ENCODE measurements at places on chromosomes 12 and 14.

- H3K4me1 ChIP-seq: no peaks in the 10 kb centered on the region
- H3K27ac ChIP-seq: no peak overlapping the region
- H3K4me3 ChIP-seq: no peak overlapping the region
- DNase-seq: no peak
Observed at GRCh38 chr12:68888243-68888642, 44.7 kb downstream of the CPM start.

GRCh38 chr12:23670684-23671083 is 278.8 kb downstream of the SOX5 start:
- H3K4me1 ChIP-seq: no peaks in the 10 kb centered on the region
- no peaks in the 10 kb centered on the region for H3K27me3 ChIP-seq
- no peaks in the 10 kb centered on the region for H3K36me3 ChIP-seq
- H3K4me3 ChIP-seq: no peak overlapping the region
- H3K27ac ChIP-seq: no peak overlapping the region
- DNase-seq: no peak

- H3K27me3 ChIP-seq: no peaks in the 10 kb centered on the region
- H3K27ac ChIP-seq: no peak overlapping the region
- no peak for DNase-seq
- no peaks in the 10 kb centered on the region for H3K4me1 ChIP-seq
- no peaks in the 10 kb centered on the region for H3K36me3 ChIP-seq
Observed at GRCh38 chr12:77679686-77680085, 151.0 kb upstream of the NAV3 start.

DNA sequence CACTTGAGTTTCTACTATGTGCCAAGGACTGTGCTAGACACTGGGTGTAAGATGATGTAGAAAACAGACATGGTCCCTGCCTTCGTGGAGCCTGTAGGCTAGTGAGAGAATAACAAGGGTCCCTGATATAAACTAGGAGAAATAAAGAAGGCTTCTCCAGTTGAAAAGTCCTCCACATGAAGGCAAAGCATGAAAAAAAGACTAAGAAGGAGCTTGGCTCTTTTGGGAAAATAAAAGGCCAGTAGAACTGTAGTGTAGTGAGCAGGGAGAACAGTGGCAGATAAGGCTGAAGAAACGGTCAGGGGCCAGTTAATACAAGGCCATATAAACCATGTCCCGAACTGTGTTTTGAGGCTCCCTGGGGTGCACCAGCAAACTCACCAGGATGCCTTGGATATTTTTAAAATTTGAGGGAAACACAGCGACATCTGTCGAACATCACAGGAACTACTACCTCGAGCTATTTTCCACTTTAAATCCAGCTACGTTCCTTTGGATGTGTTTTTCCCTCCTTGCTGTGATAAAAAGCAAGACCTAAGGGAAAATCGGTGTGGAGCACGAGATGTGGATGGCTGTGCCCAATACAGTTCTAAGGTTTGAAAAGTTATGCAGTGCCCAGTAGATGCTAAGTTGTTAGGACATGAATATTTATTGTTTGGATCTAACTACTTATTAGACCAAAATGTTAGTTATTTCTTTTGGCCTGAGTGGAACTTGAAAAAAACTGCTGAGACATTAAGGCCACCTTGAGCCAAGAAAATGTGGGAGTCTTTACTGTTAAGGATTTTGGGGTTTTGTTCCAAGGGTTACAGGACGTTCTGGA is 8.5 kb upstream of the CFL2 start:
- peaks cover 7% of the 10 kb centered on the region for H3K4me1 ChIP-seq
- no peaks in the 10 kb centered on the region for H3K36me3 ChIP-seq
- DNase-seq: peak; percentile 60
- no peak overlapping the region for H3K27ac ChIP-seq
- H3K4me3 ChIP-seq: no peak overlapping the region
- H3K27me3 ChIP-seq: no peaks in the 10 kb centered on the region

DNA sequence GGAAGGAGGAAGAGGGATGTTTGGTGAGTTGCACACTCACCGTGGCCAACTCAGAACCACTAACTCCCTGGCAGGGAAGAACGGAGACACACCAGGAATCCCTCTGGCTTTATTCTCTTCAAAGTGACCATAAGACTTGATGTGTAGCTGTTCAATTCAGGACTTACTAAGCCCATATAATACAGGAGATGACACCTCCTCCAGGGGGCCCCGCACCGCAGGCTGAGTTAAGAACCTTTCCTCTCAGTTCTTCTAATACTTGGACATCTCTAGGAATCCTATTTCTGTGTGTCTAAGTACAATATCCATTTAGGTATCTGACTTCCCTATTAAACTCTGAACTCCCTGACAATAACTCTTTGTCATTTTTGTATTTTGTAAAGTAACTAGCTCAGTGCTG is 49.5 kb downstream of the DCAF4 start:
- no peak for DNase-seq
- no peak overlapping the region for H3K4me3 ChIP-seq
- no peaks in the 10 kb centered on the region for H3K27me3 ChIP-seq

Measured in Caco-2 (cell line).